ENCODE measurements at places on chromosomes 16 and 17. TPM values are rescaled to one million over a fixed set of nuclear protein-coding genes. Genes with fewer than 3 reads are reported as not detected.

TPSAB1 gene
- total RNA-seq = not detected

ZC3H18 gene
- total RNA-seq = 74.8 TPM

C16orf96 gene
- 0.25 TPM for total RNA-seq

IGSF6 gene
- 0.13 TPM for total RNA-seq

SBK1 gene
- total RNA-seq = 9.3 TPM

HS3ST3A1 gene
- 1.8 TPM for total RNA-seq

GAS2L2 gene
- not detected for total RNA-seq

NPIPB9 gene
- total RNA-seq = 1.3 TPM

SDK2 gene
- total RNA-seq = 23.6 TPM

TEKT5 gene
- not detected for total RNA-seq

CLEC18B gene
- total RNA-seq = not detected

RTN4RL1 gene
- total RNA-seq = 0.84 TPM

TEX19 gene
- not detected for total RNA-seq

GNAO1 gene
- 1.4 TPM for total RNA-seq

KRTAP4-6 gene
- not detected for total RNA-seq

TVP23A gene
- total RNA-seq = not detected

TBC1D16 gene
- 1.1 TPM for total RNA-seq
